ENCODE measurements at places on chromosomes 1 and 21.

GRCh38 chr1:181044449-181044966 is 10.7 kb downstream of the MR1 start:
- no peak for DNase-seq

DNA sequence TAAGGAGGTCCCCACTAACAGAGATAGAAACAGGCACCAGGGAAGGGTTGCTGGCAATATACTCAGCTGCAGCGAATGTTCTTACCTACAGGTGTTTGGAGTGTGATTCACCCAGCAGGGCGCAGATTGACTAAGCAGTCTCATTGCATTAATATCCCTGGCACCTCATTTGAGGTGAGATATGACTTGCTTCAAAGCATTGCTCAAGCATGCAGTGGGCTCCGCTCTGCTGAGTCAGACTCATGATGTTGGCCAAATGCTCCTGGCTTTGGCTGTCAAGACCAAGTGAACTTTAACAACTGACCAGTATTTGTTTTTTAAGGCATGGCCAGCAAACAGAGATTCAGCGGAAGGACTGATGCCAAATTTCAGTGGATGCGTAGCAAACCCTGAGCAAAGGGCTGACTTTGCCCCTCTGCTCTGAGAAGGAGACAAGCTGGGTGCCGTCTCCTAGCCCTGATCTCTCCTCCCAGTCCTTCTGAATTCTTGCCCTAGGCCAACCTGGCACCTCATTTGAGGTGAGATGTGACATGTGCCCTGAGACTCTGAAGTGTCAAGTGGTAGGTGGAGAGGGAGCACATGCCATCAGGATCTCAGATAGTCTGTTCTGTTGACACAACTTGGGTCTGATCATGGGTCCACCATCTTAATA is 187.1 kb upstream of the COA6 start:
- peak; percentile 34 for DNase-seq

GRCh38 chr1:24504560-24504959 is 1.9 kb downstream of the RCAN3 start:
- DNase-seq: no peak

GRCh38 chr1:86277936-86278335 is 118.2 kb downstream of the ODF2L start:
- no peak for DNase-seq

- DNase-seq: no peak
Observed at GRCh38 chr1:23546897-23547584, 12.3 kb downstream of the ID3 start.

Measured in G401 (cell line).